ENCODE measurements at places on chromosomes 7 and 10.
A peak's percentile ranks its signal among the peaks of the same experiment; 100 is the strongest.

DNA sequence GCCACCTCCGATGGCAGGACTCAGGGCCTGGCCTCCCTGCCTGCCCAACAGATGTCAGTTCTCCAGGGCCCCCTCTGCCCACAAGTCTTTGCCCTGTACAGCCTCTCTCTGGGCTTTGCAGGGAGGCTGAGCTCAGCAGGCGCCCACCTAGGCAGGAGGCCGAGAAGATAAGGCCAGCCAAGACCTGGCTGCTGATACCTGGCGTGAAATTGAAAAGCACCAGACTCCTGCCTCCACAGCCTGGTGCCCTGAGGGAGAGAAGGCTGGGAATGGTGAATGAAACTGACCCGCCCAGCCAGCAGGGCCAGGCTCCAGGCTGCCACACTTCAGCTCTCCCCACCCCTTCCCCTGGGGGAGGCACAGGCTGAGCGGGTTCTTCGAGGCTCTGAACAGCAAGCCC, 145.8 kb downstream of the CDH23 start:
- no peak for DNase-seq

DNA sequence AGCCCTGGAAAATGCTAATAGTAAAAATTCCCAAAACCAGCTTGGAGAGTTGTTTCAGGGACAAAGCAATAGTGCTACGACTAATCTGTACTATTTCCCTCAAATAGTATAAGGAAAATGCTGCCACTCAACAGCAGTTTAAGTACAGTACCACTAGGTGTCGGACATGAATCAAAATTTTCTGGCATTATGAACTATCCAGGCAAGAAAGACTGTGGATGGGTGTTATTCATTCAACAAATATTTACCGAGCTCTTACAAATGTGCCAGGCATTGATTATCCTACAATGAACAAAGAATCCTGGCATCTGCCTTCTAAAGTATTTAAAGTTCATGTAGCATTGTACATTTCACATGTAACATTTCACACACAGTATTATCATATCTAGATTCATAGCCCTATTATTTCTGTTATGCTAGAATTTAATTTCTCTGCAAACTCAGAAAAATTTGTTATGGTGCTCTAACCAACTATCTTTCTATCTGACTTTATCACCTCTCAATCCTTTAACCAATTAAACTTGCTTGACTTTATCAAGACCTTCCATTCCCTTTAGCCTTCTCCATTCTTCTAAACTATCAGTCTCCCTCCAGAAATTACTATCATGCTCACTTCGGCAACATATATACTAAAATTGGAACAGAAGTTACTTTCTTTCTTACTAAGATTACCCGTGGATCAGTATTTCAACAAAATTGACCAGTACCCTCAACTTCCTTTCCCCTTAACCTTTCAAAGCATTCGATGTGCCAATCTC, 80.6 kb downstream of the ARHGAP21 start:
- peak; percentile 78 for DNase-seq

GRCh38 chr10:97896756-97897358, 47.2 kb downstream of the GOLGA7B start:
- DNase-seq: no peak

- no peak for DNase-seq
These were observed 34.0 kb downstream of the AHCYL2 start for GRCh38 chr7:129258649-129259389.

DNA sequence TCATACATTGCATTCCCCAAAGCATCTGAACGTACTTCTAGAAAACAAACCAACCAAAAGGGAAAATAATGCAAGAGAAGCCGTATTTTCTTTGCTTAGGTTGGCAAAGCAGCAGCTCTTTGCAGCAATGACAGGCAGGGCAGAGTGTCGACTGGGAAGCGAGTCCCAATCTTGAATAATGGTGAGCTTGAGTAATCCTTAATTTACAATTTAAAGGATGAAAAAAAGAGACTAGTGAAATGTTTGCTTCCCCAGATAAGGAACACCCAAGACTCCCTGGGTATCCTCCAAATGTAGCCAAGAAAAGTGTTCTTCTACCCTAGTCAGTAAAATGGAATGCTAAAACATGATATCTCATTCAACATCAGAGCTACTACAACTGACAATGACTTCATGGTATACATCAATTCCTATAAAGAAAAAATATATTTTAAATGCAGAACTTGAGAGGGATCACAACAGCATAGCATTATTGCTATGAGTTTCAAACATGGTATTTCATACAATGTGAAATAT, 32.0 kb downstream of the GPAM start:
- DNase-seq: no peak

All from LoVo (cell line).